Mesendoderm (in vitro differentiated cells): ENCODE measurements at places on chromosomes 4 and X.
A peak's percentile ranks its signal among the peaks of the same experiment; 100 is the strongest.

GRCh38 chr4:185467101-185467500 lies 4.4 kb downstream of the CCDC110 start:
- DNase-seq = no peak

DNA sequence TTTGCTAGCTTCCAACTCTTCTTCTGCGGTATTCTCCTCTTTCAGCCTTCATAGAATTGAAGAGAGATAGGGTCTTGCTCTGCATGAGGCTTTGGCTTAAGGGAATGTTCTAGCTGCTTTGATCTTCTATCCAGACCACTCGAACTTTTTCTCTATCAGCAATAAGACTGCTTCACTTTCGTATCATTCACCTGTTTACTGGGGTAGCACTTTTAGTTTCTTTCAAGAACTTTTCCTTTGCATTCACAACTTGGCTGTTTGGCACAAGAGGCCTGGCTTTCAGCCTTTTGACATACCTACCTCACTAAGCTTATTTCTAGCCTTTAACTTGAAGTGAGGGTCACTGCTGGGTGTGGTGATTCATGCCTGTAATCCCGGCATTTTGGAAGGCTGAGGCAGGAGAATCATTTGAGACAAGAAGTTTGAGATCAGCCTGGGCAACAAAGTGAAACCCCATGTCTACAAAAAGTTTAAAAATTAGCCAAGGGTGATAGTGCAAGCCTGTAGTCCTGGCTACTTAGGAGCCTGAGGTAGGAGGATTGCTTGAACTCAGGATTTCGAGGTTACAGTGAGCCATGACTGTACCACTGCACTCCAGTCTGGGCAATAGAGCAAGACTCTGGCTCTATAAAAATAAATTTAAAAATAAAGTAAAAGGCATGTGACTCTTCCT lies 47.1 kb upstream of the HPGDS start:
- DNase-seq = no peak

DNA sequence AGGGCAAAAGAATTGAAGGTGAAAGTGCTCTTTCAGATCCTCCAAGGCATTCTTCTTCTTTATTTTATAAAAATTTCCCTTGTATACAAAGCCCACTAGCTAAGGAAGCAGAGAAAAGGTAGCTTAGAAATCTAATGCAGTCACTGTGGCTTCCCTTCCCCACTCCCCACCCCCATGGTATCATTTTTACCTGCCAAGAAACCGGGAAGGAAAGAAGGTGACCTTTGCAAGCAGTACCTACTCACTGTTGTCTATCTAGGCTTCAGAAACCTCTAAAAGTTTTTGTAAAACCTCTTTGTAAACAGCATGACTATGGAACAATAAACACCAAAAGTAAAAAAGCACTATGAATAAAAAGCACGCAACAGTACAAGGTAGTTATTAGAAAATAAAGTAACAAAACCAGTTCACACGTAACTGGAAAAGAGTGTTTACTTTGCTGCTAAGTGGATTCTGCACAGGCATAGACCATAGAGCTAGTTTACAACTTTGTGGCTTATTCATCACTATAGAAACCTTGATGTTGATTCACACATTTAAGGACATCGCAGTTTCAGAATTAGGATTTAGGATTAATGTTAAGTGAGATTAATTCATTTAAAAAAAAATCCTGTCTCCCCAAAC lies 109.6 kb upstream of the FTHL17 start:
- no peak for DNase-seq

GRCh38 chrX:69615779-69616456 lies at the start of gene EDA:
TSS of gene EDA (plus strand) at chrX:69616113.
- peak; percentile 95 for DNase-seq

GRCh38 chrX:42776195-42776594 lies 1.8 kb downstream of the PPP1R2C start:
- peak; percentile 11 for DNase-seq

- DNase-seq = no peak
Observed at GRCh38 chr4:39770969-39771724, 73.2 kb downstream of the UBE2K start.

- peak; percentile 54 for DNase-seq
Observed at GRCh38 chrX:12901486-12901885, 4.9 kb upstream of the TLR8 start.

DNA sequence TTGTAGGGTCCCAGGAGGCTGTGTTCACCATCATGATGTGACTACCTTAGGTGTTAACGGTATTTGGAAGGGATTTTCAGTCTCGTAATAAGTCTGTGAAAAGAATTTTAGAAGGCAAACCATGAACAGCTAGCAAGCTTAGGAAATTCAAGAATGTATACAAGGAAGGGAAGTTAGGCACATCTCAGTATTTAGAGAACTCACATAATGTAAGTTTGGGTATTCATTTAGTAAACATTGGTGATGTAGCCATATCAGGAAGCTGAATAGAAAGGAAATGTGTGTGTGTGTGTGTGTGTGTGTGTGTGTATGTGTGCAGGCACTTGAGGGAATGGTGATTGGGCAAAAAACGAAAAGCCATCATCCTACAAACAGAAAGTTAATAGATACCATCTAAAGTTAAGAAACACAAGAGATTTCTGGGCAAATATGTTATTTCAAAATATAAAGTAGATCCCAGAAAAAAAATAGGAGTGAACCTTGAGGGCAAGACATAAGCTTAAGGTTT lies 34.7 kb upstream of the PRKX start:
- no peak for DNase-seq

DNA sequence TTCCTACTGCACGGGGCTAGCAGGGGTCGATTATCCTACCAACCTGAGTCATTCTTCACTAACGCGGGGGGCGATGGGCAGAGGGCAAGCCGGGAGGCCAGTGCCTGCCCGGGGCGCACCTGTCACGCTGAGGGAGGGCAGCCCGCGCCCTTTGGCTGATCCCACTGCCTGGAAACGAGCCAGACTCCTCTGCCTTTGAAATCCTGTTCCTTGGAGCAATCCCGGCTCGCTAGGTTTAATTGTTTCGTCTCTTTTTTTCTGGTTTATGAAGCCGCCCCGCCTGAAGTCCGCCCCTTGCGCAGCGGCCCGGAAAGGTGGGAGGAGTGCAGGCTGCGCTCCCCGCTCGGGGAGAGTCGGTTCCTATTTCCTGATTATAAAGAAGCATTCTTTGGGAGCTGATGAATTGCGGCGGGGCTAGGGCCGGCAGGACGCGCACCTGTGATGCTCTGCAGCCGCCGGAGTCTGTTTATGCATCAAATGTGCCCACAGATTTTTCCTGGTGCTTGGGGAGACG lies 484.2 kb downstream of the BCOR start:
- DNase-seq = peak; percentile 23
